GM03348 (cell line): ENCODE measurements at places on chromosomes 7 and 10.

DNA sequence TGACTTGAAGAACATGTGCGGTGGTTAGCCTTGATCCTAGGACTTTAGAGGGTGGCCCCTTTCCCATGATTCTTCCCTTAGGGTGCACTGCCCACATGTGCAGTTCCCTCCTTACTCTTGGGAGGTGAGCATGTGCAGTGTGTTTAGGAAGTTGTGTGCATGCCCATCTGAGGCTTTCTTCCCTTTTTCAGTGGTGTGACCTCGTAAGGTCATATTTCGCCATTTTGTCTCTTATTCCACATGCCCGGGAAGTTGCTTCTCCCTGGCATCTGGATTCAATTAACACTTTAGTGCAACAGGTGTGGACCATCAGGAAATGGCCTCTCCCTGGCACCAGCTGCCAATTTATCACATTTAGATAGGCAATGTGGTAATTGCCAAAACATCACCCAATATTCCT, 380.6 kb upstream of the VSTM2A start:
- no peak for DNase-seq

- DNase-seq, result peak; percentile 68
Observed at GRCh38 chr7:156892081-156892800, 742 bp downstream of the LMBR1 start.

DNA sequence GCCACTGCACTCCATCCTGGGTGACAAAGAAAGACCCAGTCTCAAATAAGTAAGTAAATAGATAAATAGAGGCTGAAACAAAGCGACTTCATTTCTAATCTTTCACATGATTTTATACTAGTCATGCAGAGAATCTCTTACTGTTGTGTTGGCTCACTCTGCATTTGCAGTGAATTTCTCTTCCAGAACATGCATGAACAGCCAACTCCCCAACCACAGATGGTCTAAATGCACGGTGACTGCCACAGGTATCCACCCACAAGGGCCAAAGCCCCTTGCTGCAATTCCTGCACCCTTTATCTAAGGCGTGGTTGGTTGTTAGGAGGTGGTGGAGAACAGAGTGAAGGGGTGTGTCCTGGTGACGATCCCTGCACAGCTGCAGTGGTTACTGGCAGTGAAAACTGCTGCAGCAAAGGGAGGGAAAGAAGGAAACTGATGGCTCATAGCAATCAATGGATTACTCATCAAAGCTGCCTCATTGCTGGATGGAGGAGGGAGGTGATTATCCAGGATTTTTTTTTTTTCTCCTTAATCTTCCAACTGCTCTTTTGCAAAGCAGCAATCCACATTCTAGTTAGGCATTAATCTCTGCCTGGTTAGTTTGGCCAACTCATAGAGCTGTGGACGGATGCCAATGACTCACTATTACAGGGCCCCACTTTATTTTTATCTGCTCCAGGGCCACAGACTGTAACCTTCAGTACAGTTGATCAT, 50.6 kb downstream of the PRTFDC1 start:
- peak; percentile 82 for DNase-seq

DNA sequence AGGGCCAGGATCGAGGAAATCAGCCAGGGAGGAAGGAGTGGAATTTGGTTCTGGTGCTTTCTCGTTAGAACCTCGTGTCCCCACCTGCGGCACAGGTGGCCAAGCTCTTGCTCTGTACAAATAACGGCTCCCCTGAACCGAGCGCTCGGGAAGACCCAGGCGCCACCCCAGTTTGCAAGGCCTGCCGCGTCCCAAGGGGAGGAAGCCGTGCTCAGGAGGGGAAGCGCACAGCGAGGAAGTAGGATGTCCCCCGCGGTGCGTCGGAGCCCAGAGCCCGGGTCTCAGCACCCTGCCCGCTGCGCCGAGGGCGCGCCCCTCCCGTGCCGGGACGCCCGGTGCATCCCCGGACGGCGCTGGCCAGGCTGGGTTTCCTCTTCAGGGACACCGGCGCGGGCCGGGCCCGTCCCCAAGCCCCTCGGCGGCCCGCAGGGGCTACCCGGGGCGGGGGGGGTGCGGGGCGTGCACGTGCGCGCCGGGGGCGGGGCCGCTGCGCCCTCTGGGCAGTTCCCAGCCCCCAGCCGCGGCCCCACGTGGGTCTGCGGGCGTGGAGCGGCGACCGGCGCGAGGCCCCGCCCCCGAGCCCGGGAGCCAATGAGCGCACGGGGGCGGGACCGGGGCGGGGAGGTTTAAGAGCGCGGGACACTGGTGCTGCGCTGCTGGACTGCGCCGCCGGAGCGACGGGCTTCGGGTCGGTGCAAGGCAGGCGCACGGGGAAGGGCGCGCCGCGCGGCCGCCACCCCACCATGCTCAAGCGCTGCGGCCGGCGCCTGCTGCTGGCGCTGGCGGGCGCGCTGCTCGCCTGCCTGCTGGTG, at the start of gene LFNG:
Gene LFNG, plus strand, starts transcription at position 656 of the 812 bp plus-strand sequence. Its CDS starts 88 bp downstream, at position 744.
- peak; percentile 99 for DNase-seq

DNA sequence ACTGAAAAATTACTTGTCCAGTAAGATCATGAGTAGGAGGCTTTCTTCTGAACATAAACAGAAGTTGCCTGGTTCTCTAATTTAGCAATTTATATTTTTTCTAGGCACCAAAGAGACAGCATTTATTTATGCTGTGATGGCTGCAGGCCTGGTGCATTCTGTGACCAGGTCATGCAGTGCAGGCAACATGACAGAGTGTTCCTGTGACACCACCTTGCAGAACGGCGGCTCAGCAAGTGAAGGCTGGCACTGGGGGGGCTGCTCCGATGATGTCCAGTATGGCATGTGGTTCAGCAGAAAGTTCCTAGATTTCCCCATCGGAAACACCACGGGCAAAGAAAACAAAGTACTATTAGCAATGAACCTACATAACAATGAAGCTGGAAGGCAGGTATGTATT, 2.8 kb downstream of the WNT16 start:
- DNase-seq, result no peak

DNA sequence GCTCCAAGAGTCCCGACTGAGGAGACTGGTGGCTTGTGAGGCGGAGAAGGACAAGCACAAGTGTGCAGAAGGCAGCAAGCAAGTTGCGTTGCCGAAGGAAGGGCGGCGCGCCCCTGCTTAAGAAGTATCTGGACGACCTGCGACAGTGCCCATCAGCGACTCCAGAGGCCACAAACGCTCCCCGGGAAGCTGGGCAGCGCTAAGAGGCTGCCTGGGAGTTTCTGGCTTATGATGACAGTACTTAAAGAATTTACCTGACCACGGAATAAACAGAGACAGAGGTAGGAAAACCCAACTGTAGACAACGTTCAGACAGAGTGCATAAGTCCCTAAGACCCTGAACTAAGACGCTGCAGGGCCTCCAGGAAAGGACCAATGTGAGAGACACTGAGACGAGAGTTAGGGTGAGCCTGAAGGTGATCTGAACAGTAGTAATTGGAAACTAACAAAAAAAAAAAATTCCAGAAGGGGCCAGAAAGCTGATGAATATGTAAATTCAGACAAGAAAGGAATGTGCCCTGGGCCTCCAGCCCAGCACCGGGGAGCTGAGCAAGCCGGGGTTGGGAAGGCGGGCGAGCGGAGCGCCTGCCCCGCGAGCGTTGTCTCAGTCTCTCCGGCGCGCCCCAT, 1.0 kb downstream of the OSBPL3 start:
- no peak for DNase-seq

GRCh38 chr10:7817576-7817975, 729 bp upstream of the TAF3 start:
- DNase-seq, result no peak

- no peak for DNase-seq
Observed at GRCh38 chr10:18264466-18265050, 124.3 kb downstream of the CACNB2 start.

DNA sequence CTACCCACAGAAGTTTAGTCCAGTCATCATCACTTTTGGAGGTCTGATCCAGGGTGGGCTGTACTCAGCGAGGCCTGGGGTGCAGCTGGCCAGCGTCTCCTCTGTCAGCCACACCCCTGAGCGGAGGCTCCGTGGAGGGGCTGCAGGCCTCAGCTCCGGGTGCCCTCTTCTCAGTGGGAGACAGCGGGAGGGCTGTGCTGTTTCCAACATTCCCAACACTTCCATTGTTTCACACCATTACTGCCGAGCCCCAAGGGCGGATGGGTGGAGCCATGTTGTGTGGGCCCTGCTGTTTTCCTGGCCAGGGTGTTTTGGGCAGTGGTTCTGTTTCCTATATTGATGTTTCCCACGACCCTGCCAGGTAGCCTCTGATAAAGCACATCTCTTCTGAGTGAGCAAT, 95.0 kb downstream of the MKI67 start:
- no peak for DNase-seq

DNA sequence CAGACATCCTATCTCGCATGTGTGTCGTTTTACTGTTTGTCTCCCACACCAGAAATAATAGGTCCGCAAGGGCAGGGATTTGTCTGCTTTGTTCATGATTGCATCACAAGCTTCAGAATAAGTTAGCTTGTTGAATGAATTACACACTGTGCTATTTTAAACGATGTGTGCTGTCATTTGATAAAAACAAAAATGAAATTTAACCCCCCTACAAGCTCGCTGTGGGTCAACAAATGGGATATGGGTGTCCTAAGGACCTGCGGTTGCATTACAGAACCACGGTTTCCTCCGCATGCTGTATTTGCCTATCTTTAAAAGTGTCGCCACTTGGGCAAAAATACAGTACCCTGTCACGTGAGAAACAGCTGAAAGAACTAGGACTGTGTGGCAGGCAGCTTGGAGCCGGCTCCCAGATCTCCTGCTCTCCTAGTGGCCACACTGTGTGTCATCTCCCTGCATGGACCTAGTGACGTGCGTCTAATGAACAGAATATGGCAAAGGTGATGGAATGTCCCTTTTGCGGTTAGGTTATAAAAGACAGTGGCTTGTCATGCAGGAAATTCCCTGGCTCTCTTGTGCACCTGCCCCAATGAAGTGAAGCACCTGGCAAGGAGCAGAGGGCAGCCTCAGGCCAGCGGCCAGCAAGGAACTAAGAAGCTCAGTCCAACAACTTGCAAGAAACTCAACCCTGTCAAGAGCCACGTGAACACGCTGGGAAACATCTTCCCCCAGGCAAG, 32.9 kb upstream of the CRYGN start:
- DNase-seq, result no peak

- no peak for DNase-seq
Observed at GRCh38 chr7:30329716-30330115, 45.3 kb downstream of the ZNRF2 start.

GRCh38 chr7:103094102-103094501, 19.2 kb downstream of the ARMC10 start:
- DNase-seq, result no peak

DNA sequence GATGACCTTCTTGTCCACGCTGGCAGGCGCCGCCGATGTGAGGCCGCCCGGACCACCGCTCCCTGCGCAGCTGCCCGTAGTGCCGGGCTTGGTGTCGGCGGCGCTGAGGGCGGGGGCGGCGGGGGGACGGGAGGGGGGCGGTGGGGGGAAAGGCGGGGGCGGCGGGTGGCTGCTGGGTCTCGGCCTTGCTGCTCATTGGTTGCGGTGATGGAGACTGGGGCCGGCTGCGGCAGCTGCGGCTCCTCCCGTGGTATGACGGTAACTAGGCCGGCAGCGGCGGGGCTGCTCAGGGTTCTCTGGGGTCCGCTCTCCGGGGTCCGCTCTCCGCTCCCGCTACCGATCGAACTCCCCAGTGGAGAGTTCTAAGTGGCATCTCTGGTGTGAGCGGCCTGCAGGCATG, 1.8 kb upstream of the EFCAB10 start:
- DNase-seq, result no peak

DNA sequence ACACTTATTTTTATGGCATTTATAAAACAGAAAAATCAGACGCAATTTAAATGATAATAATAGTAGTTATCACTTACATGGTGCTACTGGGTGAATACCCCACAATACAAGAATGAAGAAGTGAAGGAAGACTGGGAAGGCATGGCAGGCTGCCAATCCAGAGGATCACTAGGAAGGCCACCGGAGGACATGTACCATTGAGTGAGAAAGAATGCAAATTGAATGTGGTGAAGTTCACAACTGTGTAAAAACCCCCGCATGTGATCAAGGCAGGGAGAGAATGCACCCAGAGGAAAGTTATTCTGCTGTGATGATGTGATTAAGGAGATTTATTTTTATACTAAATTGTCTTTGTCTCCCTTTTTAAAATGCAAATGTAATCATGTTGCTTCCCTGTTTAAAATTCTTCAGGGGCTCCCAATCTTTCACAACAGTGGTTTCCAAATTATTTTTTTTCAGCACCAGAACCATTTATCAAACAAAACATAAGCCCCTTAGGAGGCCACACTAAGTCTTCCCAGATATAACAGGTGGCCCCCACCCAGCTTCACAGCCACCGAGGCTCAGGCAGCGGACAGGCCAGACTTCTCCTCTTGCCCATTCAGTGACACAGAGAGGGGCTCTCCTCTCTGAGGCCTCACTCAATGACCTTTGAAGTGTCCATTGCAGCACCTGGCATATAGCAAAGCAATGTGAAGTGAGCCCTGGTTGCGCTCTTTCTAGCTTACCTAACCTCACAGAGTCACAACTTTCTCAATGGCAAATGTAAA, 59.6 kb downstream of the FRMPD2 start:
- no peak for DNase-seq

DNA sequence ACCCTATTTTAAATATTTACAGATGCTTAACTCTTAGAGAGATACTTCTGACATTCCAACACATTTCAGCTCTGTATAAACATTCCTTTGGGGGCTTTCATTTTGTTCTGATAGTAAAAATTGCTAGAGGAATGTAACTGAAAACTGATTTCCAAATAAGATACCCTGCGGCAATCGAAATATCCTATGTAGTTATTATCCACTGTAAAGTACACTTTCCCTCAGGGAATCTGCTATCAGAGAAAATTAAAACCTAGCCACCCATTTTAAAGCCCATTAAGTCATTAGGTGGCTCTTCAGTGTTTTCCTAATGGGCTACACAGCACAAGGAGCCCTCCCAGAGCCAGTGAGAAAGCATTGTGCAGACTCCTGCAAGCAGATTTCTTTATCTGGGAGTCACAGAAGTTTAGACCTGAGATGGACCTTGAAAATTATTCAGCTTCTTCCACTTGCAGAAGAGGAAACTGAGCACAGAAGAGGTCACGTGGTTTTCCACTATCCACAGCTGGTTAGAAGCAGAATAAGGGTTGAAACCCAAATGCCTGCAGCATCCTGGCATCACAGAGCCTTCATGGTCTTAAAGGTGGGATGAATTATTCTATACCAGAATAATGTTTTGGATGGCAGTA, 12.6 kb upstream of the CPVL start:
- no peak for DNase-seq

DNA sequence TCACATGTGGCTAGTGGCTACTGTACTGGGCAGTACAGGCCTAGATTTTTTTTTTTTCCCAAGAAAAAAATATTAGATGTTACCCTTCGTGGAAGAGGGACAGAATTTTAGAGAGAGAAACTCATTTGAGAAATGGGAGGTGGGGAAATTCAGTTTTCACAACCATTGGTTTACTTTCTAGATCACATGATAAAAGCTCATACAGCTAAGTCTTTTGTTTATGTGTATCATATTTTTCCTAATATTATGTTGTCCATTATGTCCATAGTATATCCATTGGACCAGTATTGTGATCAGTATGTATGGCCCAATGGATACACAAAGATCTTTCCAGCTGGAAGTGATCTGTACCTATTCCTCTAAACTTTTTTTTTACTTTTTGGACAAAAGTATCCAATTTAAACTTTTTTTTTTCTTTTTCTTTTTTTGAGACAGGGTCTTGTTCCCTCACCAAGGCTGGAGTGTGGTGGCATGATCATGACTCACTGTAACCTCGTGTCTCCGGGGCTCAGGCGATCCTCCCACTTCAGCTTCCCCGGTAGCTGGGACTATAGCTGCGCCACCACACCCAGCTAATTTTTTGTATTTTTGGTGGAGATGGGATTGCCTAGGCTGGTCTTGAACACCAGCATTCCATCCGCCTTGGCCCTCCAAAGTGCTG, 4.1 kb downstream of the CALU start:
- DNase-seq, result no peak

- DNase-seq, result peak; percentile 9
Observed at GRCh38 chr10:60448246-60448645, 58.6 kb upstream of the ANK3 start.

GRCh38 chr7:87574630-87575029, 26.1 kb downstream of the ABCB1 start:
- DNase-seq, result peak; percentile 6
